ENCODE measurements at places on chromosomes 2 and 18.

DNA sequence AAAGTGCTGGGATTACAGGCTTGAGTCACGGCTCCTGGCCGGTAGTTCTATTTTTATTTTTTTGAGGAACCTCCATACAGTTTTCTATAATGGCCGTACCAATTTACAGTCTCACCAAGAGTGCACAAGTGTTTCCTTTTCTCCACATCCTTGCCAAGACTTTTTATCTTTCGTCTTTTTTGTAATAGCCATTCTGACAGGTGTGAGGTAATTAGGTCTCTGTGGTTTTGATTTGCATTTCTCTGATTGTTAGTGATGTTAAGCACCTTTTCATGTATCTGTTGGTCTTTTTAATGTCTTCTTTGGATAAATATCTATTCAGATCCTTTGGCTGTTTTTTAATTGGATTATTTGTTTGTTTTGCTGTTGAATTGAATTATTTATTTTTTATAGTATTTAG, 9.3 kb downstream of the ARMC9 start:
- DNase-seq, result no peak

DNA sequence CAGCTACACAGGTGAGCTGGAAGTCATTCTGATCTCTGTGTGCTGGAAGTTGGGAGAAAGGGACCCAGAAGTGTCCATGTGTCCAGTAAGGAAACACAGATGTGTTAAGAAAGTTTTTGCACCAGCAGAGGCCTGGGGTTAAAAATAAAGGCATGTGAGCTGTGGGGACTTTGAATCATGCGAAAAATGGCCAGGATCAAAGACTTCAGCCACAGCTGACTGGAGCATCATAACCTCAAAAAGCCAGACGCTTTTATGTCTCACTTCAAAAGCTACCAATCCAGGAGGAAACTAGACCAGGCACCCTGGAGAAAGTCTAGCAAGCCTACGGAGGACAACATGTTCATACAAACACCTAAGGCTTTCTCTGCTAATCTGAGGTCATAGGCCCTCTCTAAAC, 503.6 kb upstream of the REG3G start:
- DNase-seq, result no peak

GRCh38 chr2:172777431-172777830, 41.8 kb downstream of the RAPGEF4 start:
- DNase-seq, result no peak

- DNase-seq, result no peak
Measured at GRCh38 chr2:161839926-161840325, 215.7 kb downstream of the SLC4A10 start.

- DNase-seq, result no peak
Measured at GRCh38 chr2:163133602-163134001, 295.0 kb upstream of the KCNH7 start.

DNA sequence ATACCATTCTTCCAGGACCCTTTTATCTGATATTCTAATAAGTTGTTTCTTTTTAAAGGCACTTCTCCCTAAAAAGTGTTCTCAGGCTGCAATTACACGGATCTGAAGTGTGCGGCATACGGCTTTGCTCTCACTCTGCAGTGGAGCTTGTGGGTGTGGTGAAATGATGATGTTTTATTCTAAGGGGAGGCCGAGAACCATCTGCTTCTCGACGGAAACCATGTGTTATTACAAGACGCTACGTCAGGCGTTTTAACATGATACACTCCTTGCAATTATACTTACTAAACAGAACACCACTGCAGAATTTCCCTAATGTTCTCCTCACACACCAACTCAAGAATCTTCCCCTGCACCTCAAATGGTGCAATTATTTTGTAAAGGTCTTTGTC, 34.9 kb upstream of the CTDP1 start:
- no peak for DNase-seq

GRCh38 chr18:22211657-22212056, 42.3 kb downstream of the GATA6 start:
- no peak for DNase-seq

- DNase-seq, result no peak
Measured at GRCh38 chr18:61921621-61922235, 28.9 kb upstream of the RNF152 start.

GRCh38 chr2:235050980-235051351, 99.1 kb downstream of the SH3BP4 start:
- DNase-seq, result no peak

DNA sequence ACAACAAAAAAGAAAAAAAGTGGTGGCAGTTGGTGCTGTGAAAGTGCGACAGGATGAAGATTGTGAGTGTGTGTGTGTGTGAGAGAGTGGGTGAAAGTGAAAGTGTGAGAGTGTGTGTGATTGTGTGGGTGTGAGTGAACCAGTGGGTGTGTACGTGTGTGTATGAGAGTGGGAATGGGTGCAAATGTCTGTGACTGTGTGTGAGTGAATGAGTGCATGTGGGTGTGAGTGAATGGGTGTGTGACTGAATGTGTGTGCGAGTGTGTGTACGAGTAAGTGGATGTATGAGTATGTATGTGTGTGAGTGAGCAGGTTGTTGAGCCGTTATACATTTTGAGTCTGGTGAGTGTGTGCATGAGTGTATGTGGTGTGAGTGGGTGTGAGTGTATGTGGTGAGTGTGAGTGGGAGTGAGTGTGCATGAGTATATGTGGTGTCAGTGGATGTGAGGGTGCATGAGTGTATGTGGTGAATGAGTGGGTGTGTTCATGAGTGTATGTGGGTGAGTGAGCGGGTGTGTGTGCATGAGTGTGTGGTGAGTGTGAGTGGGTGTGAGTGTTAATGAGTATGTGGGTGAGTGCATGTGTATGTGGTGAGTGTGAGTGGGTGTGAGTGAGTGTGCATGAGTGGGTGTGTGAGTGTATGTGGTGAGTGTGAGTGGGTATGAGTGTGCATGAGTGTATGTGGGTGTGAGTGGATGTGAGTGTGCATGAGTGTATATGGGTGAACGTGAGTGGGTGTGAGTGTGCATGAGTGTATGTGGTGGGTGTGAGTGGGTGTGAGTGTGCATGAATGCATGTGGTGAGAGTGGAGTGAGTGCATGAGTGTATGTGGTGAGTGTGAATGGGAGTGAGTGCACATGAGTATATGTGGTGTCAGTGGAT, 69.3 kb upstream of the HPCAL1 start:
- DNase-seq, result no peak

DNA sequence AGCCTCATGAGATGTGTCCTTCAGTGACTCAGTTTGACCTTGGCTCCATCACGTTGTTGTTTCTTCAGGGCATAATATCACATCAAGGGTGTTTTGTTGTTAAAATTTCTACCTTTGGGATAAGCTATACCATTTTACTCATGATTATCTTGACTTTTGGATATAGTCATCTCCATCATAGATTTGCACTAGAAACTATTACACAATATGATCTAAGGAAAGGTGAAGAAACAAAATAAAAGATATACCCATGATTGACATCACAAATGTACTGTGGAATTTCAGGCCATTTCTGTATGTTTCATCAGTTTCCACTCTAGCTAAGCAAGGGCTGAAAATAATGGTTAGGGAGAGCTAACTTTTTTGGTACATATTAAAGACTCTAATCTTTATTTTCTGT, 24.7 kb upstream of the FAM171B start:
- DNase-seq, result no peak

- no peak for DNase-seq
Measured at GRCh38 chr18:10814336-10814735, 288.5 kb downstream of the NAPG start.

DNA sequence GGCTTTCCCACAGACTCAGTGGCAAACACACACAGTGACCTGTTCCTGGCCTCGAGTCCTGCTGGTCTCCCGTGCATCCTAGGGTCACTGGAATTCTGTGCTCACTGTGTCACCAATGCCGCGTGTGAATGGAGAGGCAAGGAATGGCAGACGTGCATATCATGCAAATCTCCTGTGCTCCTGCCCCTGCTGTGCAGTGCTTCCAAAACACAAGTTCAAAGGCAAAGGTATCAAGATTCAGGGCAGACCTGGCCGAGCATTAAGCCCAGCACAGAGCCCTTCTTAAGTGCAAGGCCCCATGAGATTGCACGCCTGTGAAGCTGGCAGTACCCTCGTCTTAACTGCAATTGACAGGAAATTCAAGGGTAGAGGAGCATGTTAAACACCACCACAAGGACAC, 129.1 kb downstream of the NDUFA10 start:
- no peak for DNase-seq

DNA sequence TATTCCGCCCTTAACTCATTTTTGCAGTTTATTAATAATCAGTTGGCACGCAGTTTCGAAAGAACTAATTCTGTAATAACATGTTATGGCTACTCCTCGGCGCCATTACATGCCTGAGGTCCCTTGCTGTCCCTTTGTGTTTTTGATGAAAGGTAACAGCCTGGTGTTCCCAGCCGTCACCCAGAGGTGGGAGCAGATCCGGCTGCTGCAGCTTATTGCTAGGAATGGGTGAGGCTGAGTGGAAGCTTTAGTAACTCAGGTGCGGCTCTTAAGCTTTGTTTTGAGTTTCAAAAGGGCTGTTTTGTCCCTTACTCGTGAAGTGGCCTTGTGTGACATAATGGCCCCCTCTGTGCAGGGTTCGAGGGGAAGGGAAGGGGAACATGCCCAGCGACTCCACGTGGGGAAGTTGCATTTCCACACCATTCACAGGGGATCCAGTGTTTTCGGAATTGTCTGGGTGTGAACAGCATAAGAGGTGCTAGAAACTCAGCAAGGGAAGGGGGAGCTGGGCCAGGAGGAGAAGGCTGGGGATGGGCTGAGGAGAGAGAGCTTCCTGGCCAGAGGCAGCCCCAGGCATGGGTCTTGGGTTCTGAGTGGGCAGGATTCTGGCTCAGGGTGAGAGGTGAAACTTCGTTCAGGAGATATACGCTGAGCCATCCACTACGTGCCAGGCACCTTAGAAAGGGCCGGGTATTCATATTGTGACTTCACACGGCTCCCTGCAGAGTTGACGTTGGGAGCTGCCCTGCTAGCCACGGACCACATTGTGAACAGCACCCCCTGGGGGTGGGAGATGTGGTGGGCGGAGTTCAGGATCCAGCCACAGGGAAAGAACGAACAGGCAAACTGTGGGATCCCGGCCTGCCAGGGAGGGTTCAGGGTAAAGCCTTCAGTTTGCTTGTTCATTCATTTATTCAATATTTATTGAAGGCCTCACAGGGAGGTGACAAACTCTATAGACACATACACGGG, 84.4 kb downstream of the TGOLN2 start:
- no peak for DNase-seq

- no peak for DNase-seq
Measured at GRCh38 chr18:71443706-71444480, 1100.2 kb downstream of the CBLN2 start.

DNA sequence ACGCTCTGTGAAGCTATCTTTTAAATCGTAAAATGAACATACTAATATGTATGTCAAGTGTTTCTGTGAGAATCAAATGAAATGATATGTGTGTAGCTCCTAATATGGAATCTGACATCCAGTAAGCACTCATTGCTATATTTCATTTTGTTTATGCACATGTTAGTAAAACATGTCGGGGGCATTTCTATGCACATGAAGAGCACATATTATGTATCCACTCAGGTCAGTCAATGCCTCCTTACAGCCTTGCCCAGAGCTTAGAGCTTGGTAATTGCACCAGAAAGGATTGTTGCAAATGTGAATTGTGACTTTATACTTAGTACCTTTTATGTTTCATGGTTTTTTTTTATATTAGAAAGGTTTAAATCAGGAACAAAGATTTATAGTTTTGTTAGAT, 463.7 kb upstream of the HNMT start:
- DNase-seq, result no peak

- DNase-seq, result no peak
Measured at GRCh38 chr2:59630789-59631188, 922.7 kb downstream of the BCL11A start.

DNA sequence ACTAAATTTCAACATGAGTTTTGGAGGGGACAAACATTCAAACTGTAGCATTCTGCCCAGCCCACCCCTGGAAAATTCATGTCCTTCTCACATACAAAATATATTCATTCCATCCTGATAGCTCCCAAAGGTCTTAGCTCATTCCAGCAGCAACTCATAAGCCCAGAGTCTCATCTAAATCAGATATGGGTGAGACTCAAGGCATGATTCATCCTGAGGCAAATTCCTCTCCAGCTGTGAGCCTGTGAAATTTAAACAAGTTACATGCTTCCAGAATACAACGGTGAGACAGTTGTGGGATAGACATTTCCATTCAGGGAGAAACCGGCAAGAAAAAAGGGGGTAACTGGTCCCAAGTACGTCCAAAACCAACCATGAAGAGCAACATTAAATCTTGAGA, 43.5 kb upstream of the FAHD2A start:
- no peak for DNase-seq

GRCh38 chr18:34978953-34979608, 62.1 kb upstream of the MAPRE2 start:
- DNase-seq, result peak; percentile 74

GRCh38 chr18:70423120-70423519, 134.3 kb downstream of the SOCS6 start:
- no peak for DNase-seq

DNA sequence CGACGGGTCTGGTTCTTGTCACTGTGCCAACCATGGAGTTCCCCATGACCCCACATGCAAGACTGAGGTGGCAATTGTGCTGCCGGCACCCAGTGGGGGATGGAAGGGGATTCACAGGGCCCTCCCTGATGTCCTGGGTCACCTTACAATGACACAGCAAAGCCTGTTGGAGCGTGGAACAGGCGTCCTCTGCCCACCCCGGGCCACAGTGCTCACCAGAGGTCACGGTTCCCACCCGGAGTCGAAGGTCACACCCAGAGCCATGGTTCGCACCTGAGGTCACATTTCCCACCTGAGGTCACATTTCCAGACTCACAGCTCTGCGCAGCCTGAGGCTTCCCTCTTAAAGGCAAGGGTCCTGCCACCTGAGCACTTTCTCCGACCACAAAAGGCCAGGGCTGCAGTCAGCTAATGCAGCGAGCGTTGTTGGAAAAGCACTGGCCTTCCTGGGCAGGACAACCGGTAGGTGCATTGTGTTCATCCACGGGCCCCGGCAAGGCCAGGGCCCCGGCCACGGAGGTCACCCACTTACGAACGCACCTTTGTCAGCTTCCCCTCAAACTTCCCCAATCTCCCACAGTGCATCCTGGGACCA, 24.0 kb downstream of the KIF1A start:
- no peak for DNase-seq

DNA sequence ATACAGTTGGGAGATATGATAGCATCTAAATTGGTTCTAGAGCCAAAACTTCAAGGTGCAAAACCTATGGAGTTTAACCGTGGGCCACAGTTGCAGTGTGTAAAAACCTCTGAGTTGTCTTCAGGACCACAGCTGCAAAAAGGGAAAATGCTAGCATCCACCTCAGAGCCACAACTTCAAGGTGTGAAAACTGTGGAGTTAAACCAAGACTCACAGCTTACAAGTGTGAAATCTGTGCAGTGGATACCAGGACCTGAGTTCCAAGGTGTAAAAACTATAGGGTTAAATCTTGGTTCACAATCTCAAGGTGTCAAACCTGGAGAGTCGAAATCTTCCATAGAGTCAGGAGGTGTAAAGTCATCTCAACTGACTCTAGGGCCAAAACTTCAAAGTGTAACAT, 10.4 kb upstream of the ZNF512 start:
- no peak for DNase-seq
